ENCODE measurements at places on chromosomes 13 and 19.

DNA sequence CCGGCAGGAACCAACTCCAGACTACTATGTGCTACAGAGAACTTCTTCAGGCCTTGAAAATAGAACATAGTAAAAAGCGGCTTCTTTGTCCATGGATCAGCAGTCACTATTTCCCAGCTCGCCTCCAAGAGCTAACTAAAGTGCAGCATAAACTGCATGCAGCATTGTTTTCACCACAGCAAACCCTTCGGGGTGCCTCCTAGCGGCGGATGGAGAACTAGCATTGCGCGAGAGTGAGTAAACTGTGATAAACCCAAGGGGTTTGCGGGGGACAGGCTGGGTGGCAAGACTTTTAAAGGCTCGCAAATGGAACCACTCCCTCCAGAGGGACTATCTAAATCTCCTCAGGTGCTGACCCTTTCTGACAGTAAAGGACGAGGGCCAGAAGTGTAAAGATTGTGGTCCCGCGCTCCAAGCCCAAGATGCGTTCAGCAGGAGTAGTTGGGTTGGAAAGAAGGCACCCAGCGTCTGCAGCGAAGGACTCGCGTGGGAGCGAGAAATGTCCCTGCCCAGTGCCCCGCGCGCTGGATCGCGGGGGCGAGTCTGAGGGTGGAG lies 21.5 kb upstream of the SGCG start:
- DNase-seq = no peak

DNA sequence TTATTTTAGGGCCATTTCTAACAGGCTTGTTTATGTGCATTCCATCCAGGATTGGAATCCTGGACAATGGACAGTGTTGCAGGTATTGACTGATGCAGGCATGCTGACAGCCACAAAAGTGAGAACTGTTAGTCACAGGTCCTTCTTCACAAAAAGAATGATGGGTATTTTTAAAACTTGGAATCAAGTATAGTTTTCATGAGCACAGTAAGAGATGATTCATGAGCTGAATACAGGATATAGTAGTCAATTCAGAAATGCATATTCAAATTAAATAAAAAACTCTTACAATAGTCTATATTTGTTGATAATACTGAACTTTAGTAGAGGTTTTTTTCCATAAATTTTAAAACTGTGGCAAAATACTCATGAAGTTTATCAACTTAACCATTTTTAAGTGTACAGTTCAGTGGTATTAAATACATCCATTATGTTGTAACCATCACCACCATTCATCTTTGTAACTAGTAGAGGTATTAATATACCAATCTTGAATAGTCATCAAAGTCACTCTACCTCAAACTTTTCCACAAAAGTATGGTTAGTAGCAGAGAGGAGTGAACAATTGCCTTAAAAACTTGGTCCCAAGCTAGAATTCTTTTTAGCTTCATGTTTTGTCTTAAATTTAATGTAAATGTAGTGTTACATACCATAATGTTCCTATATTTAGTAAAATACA lies 79.5 kb downstream of the KCNRG start:
- no peak for DNase-seq

GRCh38 chr13:60164234-60164889 lies 634 bp upstream of the DIAPH3 start:
- no peak for DNase-seq

DNA sequence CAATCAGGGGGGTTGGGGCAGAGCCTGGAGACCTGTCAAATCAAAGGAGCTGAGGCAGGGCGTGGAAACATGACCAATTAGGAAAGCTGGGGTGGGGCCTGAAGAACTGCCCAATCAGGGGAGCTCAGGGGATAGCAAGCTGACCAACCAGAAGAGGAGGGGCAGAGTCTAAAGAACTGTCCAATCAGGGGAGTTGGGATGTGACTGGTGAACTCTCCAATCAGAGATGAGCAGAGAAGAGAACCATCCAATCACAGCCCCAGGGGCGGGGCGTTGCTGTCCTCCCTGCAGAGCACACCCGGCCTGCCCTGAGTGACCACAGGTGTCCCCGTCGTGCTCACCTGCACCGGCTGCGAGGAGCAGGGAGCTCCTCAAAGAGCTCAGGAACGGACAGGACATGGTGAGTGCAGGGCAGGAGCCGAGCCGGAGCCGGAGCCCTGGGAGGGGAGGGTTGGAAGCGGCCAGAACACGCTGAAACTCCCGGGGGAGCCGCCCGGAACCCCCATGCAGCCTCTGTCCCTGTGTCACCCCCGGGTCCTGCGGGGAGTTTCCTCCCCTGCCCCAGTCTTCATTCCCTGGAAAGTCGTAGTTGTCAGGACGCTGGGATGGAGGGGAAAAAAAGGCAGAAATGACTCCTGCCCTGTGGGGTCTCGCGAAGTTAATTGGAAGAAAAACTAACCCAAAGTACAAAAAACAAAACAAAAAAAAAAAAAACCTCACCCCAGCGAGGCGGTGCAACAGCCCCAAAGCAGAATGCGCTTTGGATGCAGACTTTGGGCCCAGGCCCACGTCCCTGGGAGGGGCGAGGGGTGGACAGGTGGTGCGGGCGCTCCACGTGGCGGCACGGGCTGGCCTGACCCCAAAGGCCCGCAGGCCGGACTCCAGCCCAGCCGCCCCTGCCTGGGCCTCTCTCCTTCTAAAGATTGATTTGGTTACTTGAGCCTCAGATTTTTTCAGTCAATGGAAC lies at the start of gene ZNF556:
Gene ZNF556, plus strand, starts transcription at position 311 of the 967 bp plus-strand sequence. Its CDS starts 87 bp downstream, at position 398.
- DNase-seq = no peak

- DNase-seq = no peak
These were observed 9.3 kb downstream of the NHLRC3 start for GRCh38 chr13:39047560-39047959.

GRCh38 chr13:74576420-74576819 lies 442.2 kb upstream of the KLF12 start:
- no peak for DNase-seq

DNA sequence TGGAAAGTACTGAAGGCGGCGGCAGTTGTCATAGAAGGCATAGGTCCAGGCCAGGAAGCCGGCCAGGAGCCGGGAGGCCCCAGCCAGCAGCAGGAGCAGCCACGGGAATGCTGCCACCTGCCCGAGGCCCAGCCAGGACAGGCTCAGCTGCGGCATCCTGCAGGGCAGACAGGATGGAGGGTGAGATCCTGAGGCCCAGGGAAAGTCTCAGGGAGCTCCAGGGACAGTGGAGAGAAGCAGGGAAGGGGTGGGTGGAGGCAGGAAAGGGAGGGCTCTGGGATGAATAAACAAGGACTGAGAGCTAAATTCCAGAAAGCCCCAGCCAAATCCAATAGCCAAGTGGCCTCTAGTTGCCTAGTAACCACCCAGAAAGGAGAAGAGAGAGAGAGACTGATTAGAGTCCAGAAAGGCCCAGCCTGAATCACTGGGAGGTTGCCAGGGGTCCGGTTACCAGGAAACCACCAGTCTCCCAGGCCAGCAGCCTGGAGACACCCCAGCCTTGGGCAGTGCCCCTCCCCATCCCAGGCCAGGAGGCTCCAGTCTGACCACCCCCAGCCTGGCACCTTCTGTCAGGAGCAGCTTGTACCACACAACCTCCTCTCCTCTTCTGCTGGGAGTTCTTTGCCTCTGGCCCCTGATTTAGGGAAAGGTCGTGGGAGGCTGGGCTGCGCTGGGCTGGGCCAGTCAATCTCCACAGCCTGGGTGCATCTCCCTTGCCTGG lies 7.5 kb upstream of the OR10H5 start:
- DNase-seq = peak; percentile 77

- DNase-seq = no peak
These were observed 4.3 kb upstream of the RLN3 start for GRCh38 chr19:14023404-14024235.

GRCh38 chr13:93535251-93535650 lies 308.6 kb downstream of the GPC6 start:
- DNase-seq = no peak

GRCh38 chr13:108427355-108427754 lies 157.8 kb downstream of the TNFSF13B start:
- DNase-seq = no peak

DNA sequence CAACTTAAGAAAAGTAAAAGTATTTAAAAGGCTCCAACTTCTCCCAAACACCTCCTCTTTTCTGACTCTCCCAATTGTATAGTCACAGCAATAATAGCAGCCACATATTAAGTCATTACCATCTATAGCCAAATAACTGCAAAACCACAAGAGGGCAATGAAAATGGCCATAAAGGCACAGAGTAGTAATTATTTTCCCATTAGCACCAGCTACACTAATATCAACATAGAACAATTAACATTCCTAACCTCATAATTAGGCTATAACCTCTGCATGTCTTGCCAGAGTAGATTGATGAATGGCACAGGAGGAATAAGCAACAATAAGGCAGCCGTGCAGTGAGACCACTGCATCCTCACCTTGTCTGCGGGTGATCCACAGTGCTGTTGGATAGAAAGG lies 226.4 kb upstream of the SERP2 start:
- DNase-seq = no peak

GRCh38 chr13:28339419-28339818 lies 155.5 kb downstream of the FLT1 start:
- no peak for DNase-seq

GRCh38 chr13:51291341-51291740 lies 48.1 kb upstream of the SERPINE3 start:
- no peak for DNase-seq

DNA sequence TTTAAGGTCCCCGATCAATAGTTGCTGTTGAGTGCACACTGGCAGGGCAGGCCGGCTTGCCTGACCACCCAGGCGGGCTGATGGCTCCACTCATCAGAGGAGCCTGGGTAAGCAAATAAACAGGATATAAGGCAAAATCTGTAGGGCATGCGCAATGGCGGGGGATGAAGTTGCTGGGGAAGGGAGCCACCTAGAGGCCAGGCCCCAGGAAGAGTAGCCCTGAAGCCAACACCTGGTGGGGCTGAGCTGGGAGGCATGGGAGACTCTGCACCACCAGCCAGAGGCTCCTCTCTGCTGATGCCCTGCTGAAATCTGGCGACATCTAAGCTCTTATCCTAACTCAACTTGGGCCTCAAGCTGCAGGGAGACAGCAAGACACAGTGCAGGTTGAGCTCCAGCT lies 324.3 kb downstream of the ZNF536 start:
- DNase-seq = no peak

GRCh38 chr13:77861741-77862140 lies 56.9 kb downstream of the EDNRB start:
- no peak for DNase-seq

GRCh38 chr19:4578552-4579248 lies 19.2 kb upstream of the SEMA6B start:
- DNase-seq = no peak

DNA sequence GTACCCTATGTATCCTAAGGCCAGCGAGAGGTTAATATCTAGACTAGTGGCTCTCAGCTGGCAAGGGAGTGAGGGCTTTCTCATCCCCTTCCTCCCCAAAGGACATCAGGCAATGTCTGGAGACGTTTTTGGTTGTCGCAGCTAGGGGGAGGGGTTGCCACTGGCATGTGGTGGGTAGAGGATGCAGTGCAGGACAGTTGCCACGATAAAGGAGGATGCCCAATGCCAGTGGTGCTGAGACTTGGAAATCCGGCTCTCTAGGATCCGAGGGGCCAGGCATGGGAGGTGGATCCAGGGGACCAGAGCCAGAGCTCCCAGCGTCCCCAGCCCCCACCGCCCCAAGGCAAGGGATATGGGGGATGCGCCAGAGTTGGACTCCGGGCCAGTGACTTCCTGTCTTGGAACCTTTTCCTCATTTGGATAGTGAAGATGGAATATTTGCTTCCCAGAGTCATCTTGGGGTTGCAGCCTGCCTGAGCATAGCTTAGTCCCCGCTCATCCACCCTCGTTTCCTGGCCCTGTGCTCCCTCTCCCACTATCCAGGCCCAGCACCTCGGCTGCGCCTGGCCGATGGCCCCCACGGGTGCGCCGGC lies 4.9 kb downstream of the SSC5D start:
- no peak for DNase-seq

GRCh38 chr19:872266-872951 lies 12.9 kb downstream of the CFD start:
- DNase-seq = no peak

GRCh38 chr19:56927791-56928207 lies 87.3 kb upstream of the PEG3 start:
- DNase-seq = no peak

DNA sequence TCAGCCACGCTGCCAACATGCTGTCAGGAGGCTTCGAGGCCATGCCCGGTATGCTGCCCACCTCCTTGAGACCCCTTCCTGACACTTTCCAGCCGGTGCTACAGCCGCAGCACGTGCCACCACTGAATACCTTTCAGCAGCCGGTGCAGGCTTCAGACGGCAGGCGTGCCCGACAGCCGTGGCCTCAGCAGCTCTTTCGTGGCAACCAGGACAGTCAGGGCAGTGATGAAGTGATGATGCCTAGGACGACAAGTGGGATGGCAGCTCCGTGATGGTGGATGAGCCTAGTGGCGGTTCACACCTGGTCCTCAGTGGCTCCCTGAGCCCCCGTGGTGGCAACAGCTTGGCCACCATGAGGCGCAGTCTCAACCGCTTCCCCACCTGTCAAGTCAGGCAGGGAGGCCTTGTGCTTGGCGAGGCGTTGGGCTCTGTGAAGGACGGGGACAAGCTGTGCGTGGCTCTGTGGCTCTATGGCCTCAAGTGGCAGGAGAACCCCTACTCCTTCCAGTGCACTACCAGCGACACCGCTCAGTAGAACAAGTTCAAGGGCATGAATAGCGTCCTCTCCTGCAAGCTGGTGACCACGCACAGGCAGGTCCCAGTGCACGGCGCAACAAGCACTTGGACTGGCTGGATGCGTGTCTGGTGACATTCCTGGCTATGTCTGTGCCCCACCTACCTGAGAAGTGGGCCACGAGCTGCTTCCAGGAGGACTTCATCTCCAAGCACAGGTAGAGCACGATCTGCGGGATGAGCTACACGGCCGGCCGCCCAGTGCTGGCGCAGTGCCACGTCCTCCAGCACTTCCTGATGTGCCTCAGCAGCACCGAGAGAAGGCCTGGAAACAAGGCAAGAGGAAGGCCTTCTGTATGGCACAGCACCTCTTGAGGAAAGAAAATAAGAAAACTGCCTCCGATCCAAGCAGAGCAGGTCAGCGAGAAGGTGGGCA lies 18.2 kb upstream of the ZNF14 start:
- no peak for DNase-seq

DNA sequence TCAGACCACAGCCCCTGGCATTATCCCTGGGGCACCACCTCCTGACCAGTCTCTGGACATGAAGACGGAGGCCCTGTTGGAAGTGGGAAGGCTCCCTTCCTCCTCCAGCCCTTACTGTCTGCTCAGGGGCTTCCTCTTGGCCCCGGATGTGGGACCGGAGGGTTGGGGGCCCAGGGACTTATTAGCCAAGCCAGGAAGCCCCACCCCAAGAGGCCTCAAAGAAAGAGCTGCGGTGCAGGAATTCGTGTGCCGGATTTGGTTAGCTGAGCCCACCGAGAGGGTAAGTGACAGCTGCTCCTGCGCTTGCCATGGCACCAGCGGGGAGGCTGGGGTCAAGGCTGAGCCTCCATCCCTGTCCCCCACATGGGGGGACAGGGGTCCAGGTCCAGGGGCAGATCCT lies at the start of gene RETN:
Gene RETN, plus strand, starts transcription at position 208 of the 400 bp plus-strand sequence. CDS start 278 bp downstream, outside the sequence.
- DNase-seq = no peak

- DNase-seq = no peak
These were observed 3.5 kb upstream of the SBNO2 start for GRCh38 chr19:1177322-1178114.

DNA sequence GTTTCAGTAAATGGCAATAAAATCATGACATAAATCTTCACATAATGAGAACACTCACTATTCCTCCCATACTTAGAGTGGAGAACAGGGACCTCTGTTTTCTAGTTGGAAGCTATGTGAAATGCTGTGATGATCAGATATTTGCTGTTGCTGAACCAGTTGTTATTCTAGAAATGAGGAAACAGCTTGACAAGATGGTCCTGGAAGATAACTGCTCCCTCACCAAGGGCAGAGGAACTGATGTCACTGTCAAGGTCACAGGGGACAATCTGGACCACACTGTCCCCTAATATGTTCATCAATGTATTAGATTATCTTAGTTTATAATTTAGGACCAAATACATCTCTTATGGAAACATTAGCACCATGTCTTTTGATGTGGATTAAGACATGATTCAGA lies 1173.3 kb downstream of the PCDH17 start:
- no peak for DNase-seq
